ENCODE measurements at places on chromosomes 1 and 21. TPM values are rescaled to one million over a fixed set of nuclear protein-coding genes. Genes with fewer than 3 reads are reported as not detected.

- no peaks in the 10 kb centered on the region for H3K4me1 ChIP-seq
- no peak for DNase-seq
- H3K27me3 ChIP-seq: no peaks in the 10 kb centered on the region
- H3K36me3 ChIP-seq: no peaks in the 10 kb centered on the region
Measured at GRCh38 chr21:26351661-26352060, 181.1 kb upstream of the APP start.

- H3K4me3 ChIP-seq: no peak overlapping the region
- H3K27ac ChIP-seq: no peak overlapping the region
- peak; percentile 46 for DNase-seq
- peaks cover 57% of the 10 kb centered on the region for H3K4me1 ChIP-seq
- H3K36me3 ChIP-seq: no peaks in the 10 kb centered on the region
Measured at GRCh38 chr1:212237651-212238050, 47.6 kb upstream of the PPP2R5A start.

GRCh38 chr1:98557895-98558294 is 103.6 kb upstream of the SNX7 start:
- H3K27me3 ChIP-seq: no peaks in the 10 kb centered on the region
- no peaks in the 10 kb centered on the region for H3K4me1 ChIP-seq
- no peaks in the 10 kb centered on the region for H3K36me3 ChIP-seq
- no peak for DNase-seq
- no peak overlapping the region for H3K4me3 ChIP-seq

GRCh38 chr21:28439788-28440187 is 552.9 kb downstream of the LTN1 start:
- DNase-seq: no peak
- no peaks in the 10 kb centered on the region for H3K4me1 ChIP-seq
- no peak overlapping the region for H3K4me3 ChIP-seq
- no peak overlapping the region for H3K27ac ChIP-seq

DNA sequence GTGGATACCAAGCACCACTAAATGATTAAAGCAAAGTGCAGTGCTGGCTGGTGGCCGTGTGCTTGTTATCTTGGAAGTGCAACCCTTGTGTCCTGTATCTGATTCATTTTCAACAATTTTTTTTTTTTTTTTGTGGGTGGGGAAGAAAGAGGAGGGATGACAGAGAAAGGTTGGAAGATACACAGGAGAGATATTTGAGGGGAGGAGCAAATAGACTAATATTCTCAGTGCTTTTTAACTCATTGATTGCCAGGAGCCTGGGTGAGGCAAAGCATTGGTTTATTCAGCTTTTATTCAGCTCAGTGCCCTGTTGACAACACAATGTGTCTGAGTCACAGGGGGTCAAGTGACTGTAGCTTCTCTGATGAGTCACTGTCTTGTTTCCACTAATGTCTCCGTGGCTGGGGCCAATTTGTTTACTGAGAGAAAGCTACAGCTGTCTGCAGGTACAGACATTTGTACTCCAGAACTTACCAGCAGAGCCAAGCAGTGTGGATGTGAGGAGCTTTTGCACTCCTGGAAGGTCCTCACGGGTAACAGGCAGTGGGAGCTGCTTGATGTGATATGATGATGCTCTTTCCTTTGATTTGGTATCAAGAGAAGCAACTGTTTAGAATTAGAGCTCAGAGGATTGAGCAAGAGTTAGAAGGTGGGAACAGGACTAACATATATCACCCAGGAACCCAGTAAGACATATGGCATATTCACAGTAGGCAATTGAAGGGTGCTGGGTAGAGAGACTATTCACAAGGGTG is 23.6 kb upstream of the DNM3 start:
- H3K27ac ChIP-seq: no peak overlapping the region
- H3K27me3 ChIP-seq: no peaks in the 10 kb centered on the region
- H3K4me1 ChIP-seq: peaks cover 11% of the 10 kb centered on the region
- no peaks in the 10 kb centered on the region for H3K36me3 ChIP-seq
- H3K4me3 ChIP-seq: no peak overlapping the region
- DNase-seq: peak; percentile 30

- H3K4me1 ChIP-seq: peaks cover 27% of the 10 kb centered on the region
- no peaks in the 10 kb centered on the region for H3K27me3 ChIP-seq
- peak overlapping the region; percentile 74 for H3K27ac ChIP-seq
- peak; percentile 82 for DNase-seq
- peak overlapping the region; percentile 81 for H3K4me3 ChIP-seq
Measured at GRCh38 chr1:211829343-211830054, 1.1 kb downstream of the LPGAT1 start.

GRCh38 chr1:176996456-176997090 is 167.9 kb downstream of the ASTN1 start:
- no peaks in the 10 kb centered on the region for H3K36me3 ChIP-seq
- H3K27me3 ChIP-seq: no peaks in the 10 kb centered on the region
- no peaks in the 10 kb centered on the region for H3K4me1 ChIP-seq
- no peak overlapping the region for H3K27ac ChIP-seq
- no peak for DNase-seq
- no peak overlapping the region for H3K4me3 ChIP-seq

DNA sequence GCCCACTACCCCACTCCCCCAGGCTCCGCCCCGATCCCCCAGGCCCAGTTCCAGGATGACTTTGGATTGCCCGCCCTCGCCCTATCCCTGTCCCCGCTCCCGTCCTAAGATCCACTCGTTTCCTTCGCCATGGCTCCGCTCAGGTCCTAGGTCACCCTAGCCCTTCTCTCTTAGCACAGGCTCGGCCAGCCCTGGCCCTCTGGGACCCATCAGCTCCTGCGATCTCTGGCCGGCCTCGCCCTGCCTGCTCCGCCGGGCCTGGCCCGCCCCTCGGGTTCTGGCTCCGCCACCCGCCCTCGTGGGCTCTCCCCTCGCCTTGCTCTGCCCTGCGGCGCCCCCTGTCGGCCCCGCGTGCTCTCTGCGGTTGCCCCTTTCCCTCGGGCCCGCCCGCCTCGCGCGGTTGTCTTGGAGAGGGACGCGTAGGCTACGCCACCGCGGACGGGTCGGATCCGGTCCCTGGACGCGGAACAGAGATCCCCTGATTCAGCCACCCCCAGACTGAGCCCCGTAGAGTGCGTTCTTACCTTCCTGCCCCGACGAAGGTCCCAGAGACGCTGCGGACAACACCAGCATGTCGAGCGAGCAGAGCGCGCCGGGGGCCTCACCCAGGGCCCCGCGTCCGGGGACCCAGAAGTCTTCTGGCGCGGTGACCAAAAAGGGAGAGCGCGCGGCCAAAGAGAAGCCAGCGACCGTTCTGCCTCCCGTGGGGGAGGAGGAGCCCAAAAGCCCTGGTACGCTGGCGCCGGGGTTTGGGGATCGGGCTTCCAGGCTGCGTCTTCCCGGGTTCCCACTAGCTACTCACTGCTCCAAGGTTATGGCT is at the start of gene LRRC71:
Gene LRRC71, plus strand, starts transcription at position 400 of the 820 bp plus-strand sequence. Its CDS starts 172 bp downstream, at position 572.
- peak within 1 kb of the TSS; percentile 52 for H3K4me3 ChIP-seq
- peaks cover 63% of the 10 kb centered on the region for H3K27me3 ChIP-seq
- H3K36me3 ChIP-seq: no peaks in the 10 kb centered on the region
- H3K27ac ChIP-seq: no peak within 1 kb of the TSS
- peak; percentile 59 for DNase-seq

DNA sequence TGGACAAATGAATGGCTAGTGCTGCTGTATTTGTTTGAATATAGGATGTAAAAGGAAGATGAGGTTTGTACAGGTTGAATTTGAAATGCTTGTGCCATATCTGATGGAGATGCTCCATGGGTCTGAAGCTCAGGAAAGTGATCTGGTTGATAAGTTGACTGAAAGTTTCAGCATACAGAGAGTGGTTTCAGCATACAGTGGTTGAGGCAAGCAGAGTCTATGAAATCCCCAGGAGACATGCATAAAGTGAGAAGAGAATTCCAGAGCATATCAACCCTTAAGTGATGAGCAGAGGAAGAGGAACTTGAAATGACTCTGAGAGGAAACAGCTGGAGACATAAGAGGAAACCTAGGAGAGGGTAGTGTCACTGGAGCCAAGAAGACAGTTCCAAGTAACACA is 21.7 kb downstream of the TCHHL1 start:
- no peaks in the 10 kb centered on the region for H3K36me3 ChIP-seq
- H3K4me3 ChIP-seq: no peak overlapping the region
- H3K4me1 ChIP-seq: no peaks in the 10 kb centered on the region
- no peak for DNase-seq
- H3K27me3 ChIP-seq: no peaks in the 10 kb centered on the region
- no peak overlapping the region for H3K27ac ChIP-seq

DNA sequence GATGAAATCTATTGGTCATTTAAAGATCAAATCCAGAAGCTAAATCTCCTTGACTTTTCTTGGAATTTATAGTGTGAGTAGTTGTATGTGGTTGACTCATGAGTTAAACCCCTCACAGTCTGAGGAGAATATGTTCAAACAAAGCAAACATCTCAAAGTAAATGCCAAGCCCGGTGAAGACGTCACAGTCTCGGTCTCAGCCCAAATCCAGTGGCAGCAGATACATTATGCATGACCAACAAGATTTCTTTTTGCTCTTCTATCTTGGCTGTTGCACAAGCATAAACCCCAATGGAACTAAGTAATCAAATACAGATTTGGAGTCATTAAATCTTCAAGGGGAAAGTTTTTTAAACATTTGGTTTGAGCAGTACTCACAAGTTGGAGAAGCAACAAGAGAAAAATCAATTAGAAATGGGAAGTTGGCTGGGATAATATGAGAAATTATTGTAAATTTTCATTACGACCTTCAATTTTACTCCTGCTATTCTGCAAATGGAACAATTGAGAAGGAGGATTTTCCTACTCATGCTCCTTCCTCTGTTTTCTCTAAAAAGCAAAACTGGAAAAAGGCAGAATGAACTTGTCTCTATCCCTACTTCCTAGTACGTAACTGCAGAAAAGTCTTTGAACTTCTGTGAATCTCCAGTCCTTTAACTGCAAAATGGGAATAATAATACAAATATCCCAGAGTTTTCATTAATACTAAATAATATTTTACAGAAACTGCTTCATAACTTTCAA is 575.8 kb downstream of the NUF2 start:
- no peak for DNase-seq
- H3K36me3 ChIP-seq: no peaks in the 10 kb centered on the region
- no peak overlapping the region for H3K4me3 ChIP-seq
- H3K27me3 ChIP-seq: no peaks in the 10 kb centered on the region
- no peaks in the 10 kb centered on the region for H3K4me1 ChIP-seq
- H3K27ac ChIP-seq: no peak overlapping the region

DNA sequence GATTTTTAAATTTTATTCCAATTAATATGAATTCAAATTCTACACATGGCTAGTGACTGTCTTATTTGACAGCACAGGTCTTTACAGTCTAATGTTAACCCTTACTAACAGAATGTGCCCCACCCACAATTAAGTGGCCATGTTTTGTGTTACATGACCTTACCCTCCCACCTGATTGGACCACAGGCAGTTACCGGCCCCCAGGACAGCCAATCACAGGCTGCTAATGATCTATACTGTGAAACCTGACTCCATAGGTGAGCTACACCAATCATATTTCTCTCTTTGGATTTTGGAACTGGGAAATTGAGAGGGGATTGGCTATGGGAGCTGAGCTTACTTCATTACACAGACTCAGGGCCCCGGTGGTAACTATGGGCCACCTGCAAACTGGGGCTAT is 27.5 kb downstream of the ZP4 start:
- peaks cover 9% of the 10 kb centered on the region for H3K4me1 ChIP-seq
- H3K27ac ChIP-seq: no peak overlapping the region
- no peaks in the 10 kb centered on the region for H3K36me3 ChIP-seq
- H3K27me3 ChIP-seq: no peaks in the 10 kb centered on the region
- no peak overlapping the region for H3K4me3 ChIP-seq

- H3K27ac ChIP-seq: no peak overlapping the region
- H3K27me3 ChIP-seq: no peaks in the 10 kb centered on the region
- no peaks in the 10 kb centered on the region for H3K36me3 ChIP-seq
Measured at GRCh38 chr1:208189183-208189582, 55.0 kb downstream of the PLXNA2 start.

DNA sequence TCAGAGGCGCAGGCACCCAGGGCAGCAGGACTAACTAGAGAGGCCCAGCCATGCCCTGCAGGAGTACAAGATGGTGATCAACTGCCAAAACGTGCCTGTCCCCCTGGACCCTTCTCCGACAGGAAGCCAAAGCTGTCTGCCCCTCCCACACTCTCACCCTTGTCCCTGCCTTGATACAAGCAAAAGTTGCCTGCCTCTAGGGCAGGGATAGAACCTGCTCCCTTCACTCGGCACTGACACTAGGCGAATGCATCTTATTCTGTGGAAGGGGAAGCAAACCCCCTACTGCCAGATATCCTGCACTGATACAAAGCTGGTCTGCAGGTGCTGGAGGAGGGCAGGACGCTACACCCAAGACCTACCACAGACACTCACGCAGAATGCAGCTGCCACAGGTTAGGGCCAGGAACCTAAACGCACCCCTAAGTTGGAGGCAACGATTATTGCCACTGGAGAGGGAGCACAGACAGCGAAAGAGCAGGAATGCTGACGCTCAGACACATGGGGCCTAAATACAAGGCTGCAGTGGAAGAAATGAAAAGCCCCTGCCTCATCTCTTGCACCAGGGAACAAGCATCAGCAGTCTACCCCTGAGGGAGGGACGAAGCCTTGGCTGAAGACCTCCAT is 3.7 kb downstream of the TARBP1 start:
- H3K36me3 ChIP-seq: no peaks in the 10 kb centered on the region
- no peaks in the 10 kb centered on the region for H3K27me3 ChIP-seq
- H3K27ac ChIP-seq: no peak overlapping the region
- peaks cover 58% of the 10 kb centered on the region for H3K4me1 ChIP-seq
- H3K4me3 ChIP-seq: no peak overlapping the region

DNA sequence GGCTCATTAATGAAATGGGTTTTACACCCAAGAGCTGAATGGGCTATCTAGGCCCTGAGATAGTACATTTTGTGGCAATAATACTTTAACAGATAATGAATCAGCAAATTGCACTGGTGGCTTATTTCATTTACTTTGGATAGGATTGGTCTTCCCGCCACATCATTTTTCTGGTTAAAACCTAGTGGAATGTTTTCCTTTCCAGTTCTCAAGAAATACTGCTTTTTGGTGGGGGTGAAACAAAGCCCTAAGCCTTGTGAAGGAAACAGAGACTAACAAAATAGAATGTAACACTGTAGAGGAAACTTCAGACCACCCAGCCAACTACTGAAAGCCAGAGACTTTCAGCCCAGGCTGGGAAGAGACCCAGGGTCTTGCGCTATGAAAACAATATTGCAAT is 172.2 kb downstream of the HHIPL2 start:
- no peaks in the 10 kb centered on the region for H3K4me1 ChIP-seq
- H3K36me3 ChIP-seq: no peaks in the 10 kb centered on the region
- H3K27ac ChIP-seq: no peak overlapping the region
- H3K27me3 ChIP-seq: no peaks in the 10 kb centered on the region
- no peak overlapping the region for H3K4me3 ChIP-seq

G0S2 gene
- not detected for total RNA-seq

DNTTIP2 gene
- total RNA-seq: 63.3 TPM

CA14 gene
- 2.4 TPM for total RNA-seq

SERTAD4 gene
- total RNA-seq: not detected

MFSD2A gene
- total RNA-seq: not detected

LAPTM5 gene
- 0.34 TPM for total RNA-seq

ARHGEF2 gene
- total RNA-seq: 16.1 TPM

ELF3 gene
- total RNA-seq: 7.9 TPM

CDK11B gene
- total RNA-seq: 15.1 TPM

CFHR1 gene
- total RNA-seq: not detected

RGSL1 gene
- not detected for total RNA-seq

SYF2 gene
- 34.1 TPM for total RNA-seq

GUCA2A gene
- not detected for total RNA-seq

KIAA1614 gene
- total RNA-seq: 0.32 TPM
